ENCODE measurements at places on chromosomes 1 and 21.

DNA sequence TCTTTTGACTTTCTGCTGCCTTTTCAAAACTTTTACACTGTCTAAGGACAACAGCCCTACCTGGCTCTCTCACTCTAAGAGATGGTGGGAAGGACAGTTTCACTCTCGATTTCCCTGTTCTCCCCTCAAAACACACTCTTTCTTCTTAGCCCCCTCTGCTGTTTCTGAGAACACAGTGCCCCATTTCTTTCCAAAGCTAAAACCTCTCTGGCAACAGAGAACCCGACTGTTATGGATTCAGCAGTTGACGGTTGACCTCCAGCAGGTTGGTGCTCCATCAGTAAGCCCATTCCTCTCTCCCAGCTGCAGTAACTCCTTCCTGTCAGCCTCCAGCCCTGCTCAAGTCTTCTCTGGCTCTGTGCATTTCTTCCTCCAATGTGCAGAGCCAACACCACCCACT, 88.2 kb upstream of the ABCD3 start:
- DNase-seq = peak; percentile 81

- DNase-seq = peak; percentile 78
These were observed 64.0 kb downstream of the ADARB1 start for GRCh38 chr21:45138199-45139002.

DNA sequence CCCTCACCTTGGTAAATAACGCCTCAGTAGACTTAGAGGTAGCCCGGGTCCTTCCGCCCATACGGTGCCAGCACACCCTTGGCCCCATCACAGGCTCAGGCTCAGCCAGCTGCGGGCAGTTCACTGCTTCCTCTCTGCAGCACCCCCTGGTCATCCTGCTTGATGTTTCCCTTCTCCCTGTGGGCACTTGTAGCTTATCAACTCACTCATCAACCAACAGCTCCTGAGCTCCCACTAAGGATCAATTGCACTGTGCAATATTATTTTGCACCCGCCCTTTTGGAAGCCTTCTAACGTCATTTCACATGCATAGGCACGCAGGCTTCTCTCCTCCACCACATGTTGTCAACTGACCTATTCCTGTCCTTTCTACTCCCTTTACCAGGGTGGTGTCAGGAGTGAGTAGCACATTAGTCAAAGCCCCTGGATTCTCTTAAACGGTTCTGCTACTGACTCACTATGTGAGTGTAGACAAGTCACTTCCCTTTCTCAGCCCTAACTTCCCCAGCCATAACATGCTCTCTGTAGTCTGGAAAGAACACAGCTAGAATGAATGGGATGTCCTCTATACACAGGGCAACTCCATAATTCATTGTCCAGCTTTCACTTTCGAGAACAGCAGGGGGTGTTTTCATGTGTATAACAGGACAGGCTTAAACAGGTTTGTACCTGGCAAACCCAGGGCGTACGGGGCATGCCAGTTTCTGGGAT, 47.1 kb upstream of the IRF2BP2 start:
- DNase-seq = peak; percentile 76

GRCh38 chr1:51147394-51147793, 45.4 kb downstream of the C1orf185 start:
- no peak for DNase-seq

DNA sequence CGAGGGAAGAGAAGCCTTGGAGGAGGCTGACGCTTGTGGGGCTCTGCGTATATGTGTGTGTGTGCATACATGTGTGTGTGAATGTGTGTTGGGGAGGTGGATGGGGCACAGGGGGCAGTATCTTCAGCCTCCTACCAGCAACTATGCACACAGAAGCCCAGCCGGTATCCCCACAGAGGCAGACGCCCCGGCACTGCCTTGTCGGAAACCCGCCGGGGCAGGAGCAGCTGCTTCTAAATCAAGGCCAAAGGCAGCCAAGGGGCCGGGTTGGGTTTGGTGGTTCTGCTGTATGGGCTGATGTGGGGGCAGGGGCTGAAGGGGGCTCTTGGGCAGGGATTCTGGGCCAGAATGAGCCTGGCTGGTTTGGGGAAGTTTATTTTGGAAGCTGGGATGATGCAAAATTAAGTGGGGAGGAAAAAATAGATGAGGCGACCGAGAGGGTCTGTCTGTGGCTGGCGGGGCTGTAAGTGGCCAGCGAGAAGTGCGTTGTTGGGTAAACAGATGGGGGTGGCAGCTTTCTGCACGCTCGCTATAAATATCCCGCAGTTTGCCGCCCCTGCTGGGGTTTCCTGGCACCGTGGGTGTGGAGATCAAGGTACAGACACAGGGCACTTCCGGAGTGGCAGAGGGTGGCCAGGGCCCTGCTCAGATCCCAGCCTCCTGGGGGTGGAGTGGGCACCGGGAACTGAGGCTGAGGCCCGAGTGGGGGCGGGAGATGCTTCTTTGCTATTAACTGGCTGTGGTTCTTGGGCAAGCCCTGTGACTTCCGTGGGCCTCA, 11.0 kb upstream of the WNT4 start:
- no peak for DNase-seq

- peak; percentile 23 for DNase-seq
These were observed 95.6 kb upstream of the KCNK1 start for GRCh38 chr1:233518344-233518743.

- DNase-seq = peak; percentile 4
These were observed 77.6 kb upstream of the CHRM3 start for GRCh38 chr1:239308701-239309333.

GRCh38 chr1:53636621-53637171, 102.3 kb downstream of the GLIS1 start:
- no peak for DNase-seq

- DNase-seq = no peak
These were observed 49.8 kb downstream of the HLCS start for GRCh38 chr21:36916718-36917117.

DNA sequence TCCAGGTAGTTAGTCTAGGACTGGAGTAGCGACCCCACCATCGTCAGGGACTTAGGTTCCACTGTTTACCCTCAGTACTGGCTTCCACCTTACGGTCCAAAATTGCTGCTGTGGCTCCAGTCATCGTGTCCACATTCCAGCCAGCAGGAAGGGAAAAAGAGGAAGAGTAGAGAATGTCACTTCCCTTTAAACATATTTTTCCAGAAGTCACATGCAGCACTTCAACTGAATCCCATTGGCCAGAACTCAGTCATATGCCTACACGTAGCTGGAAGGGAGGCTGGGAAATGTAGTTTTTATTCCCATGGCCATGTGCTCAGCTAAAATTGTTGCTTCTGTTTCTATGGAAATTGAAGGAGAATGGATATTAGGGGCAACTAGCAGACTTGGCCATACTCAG, 84.1 kb upstream of the SELENON start:
- peak; percentile 26 for DNase-seq

- peak; percentile 90 for DNase-seq
These were observed 21.9 kb upstream of the TRIM67 start for GRCh38 chr1:231139659-231140654.

- DNase-seq = no peak
These were observed 61.3 kb downstream of the H3-3A start for GRCh38 chr1:226123591-226124471.

GRCh38 chr1:4584449-4584848, 70.0 kb upstream of the AJAP1 start:
- no peak for DNase-seq

DNA sequence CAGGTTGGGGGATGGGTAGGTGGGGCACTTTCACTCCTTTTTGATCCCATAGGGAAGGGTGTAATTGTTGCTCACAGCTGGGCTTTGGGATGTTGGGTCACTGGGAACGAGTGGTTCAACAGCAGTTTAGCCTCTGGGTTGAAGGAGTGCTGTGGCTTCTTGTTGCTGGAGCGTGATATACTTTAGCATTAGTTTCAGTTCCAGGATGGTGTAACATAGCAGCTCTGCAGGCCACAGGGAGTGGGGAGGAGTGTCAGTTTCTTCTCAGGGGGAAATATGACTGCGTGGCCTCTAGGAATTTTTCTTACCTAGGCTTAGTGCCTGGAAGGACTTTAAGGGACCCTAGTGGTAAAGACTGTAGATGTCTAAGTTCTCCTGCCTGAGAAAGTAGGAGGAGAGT, 1105.3 kb upstream of the TMPRSS15 start:
- no peak for DNase-seq

- DNase-seq = peak; percentile 86
These were observed 61.8 kb downstream of the ITPKB start for GRCh38 chr1:226677027-226678020.

GRCh38 chr21:34035619-34036354, 37.6 kb upstream of the MRPS6 start:
- no peak for DNase-seq

- no peak for DNase-seq
These were observed 14.4 kb downstream of the COLGALT2 start for GRCh38 chr1:184023171-184023570.

- DNase-seq = peak; percentile 9
These were observed 10.4 kb upstream of the GJA8 start for GRCh38 chr1:147892216-147892615.

GRCh38 chr21:43832648-43833047, 32.4 kb upstream of the AGPAT3 start:
- DNase-seq = no peak

All from cardiac fibroblast (primary cell).